OCI-LY7 (cell line): ENCODE measurements at places on chromosomes 16 and 17. TPM values are rescaled to one million over a fixed set of nuclear protein-coding genes. Genes with fewer than 3 reads are reported as not detected.

DNA sequence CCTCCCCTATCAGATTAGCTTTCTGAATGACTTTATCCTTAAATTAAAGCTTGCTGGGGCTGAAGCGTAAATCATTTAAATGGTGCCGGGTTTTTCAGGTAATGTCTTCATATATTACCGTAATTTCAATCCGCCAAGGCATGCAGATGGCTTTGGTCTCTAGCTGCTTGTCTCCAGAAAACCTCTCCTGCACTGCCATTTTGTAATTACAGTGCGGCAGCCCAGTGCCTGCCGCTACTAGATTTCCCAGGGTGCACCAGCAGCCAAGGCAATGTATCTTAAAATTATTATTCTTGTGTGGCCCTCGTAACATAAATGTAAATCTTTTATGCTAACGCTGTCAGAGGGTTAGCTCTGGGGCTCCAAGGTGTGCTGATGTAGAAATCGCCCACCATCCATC is 208.5 kb downstream of the TMEM114 start:
- no peak for DNase-seq

EIF3C gene
- total RNA-seq, result 727 and 840 TPM in 2 replicates

GRCh38 chr17:73228748-73229236 is 32.9 kb downstream of the CPSF4L start:
- no peak for DNase-seq

DNA sequence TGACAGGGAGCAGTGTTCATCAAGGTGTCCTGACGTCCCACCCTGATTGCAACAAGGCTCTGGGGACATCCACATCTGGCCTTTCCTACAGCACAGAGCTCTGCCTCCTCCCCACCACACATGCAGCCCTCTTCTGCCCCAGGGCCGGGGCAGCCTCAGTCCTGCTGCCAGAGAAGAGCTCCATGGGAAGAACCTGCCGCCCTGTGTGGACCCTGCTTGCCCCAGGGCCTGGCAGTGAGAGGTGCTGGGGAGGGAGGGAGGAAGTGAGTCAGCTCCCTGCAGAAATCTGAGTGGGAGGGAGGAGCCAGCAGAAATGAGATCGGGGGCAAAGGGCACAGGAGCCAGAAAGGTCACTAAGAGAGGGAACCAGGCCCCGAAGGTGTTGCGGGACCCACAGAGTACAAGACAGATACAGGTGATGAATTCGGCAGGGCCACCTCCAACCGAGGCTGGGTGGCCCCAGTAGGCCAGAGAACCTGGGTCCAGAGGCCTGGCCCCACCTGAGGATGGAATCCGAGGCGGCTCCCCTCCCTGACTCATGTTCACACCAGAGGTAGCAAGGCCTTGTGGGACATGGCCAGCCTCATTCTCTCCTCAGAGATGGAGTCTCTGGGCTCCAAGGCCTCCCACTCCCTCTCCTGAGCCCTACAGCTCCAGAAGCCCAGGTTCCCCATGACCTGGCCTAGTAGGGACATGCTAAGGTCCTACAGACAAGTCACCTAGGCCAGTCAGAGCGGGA is 24.8 kb downstream of the MYO18A start:
- DNase-seq, result no peak

GRCh38 chr16:49754495-49755312 is 101.2 kb downstream of the ZNF423 start:
- no peak for DNase-seq

DNA sequence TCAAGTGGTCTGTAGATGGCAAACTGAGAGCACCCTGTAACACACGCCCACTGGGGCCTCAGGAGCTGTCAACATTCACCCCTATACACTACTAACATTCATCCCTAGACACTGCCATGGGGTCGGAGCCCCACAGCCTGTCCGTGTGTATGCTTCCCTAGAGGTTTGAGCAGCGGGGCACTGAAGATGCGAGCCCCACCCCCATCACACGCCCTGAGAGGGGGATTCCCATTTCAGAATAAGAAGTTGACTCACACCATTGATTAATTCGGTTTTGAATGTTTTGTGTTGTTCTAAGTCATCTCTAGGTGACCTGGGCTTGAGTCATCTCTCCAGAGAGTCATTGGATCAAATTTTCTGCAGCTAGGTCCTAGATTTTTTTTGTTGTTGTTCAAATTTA is 37.3 kb upstream of the MMD start:
- no peak for DNase-seq

CMTM1 gene
- 10.6 and 10.7 TPM in 2 replicates for total RNA-seq

RAD51D gene
- total RNA-seq, result 35.0 and 40.6 TPM in 2 replicates

GLP2R gene
- total RNA-seq, result not detected in 2 replicates

GRCh38 chr16:69345923-69346322 is 5.7 kb downstream of the TMED6 start:
- DNase-seq, result no peak

KRTAP4-1 gene
- total RNA-seq, result not detected in 2 replicates

GRCh38 chr16:50390914-50391716 is 22.3 kb upstream of the BRD7 start:
- no peak for DNase-seq

- DNase-seq, result no peak
These were observed 524.4 kb upstream of the ZFHX3 start for GRCh38 chr16:73572135-73572828.

DNA sequence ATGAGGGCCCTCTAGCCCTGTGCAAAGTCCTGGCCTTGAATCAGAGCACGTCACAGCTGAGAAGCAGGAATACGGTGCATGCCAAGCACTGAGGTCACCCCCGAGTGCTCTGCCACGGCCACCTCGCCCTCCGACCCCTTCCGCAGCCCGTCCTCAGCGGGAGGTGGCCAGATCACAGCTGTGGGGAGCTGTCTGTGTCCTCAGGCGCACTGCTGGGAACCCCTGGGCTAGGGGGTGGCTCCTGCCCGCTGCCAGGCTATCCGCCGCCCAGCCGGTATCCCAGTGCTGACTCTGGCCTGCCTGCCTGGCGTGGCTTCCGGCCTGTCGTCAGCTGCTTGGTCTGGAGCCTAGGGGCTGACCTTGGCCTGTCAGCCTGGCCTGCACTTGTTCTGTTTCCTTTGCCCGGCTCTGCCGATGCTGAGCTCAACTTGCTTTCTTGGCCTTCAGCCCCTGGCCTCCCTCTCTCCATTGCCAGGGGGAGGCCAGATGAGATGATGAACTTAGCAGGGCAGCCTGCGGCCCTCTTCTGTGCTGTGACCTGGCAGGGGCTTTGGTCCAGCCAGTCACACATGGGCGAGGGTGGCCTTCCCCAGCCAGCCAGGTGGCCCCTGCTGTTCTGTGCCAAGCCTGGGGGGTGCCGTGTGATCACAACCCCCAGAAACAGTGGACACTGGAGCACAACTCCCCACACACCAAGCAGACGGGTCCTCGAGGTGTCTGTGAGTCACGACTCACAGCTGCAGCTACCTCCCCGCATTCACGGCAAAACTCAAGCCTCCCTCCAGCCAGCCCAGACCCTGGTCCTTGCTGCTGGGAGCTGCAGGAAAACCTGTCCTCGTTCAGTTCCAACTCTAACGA is 77.3 kb downstream of the ZDHHC7 start:
- no peak for DNase-seq

- no peak for DNase-seq
These were observed 8.1 kb downstream of the GLIS2 start for GRCh38 chr16:4323845-4324488.

GRCh38 chr17:74116087-74116717 is 87.3 kb upstream of the RPL38 start:
- DNase-seq, result no peak

DNA sequence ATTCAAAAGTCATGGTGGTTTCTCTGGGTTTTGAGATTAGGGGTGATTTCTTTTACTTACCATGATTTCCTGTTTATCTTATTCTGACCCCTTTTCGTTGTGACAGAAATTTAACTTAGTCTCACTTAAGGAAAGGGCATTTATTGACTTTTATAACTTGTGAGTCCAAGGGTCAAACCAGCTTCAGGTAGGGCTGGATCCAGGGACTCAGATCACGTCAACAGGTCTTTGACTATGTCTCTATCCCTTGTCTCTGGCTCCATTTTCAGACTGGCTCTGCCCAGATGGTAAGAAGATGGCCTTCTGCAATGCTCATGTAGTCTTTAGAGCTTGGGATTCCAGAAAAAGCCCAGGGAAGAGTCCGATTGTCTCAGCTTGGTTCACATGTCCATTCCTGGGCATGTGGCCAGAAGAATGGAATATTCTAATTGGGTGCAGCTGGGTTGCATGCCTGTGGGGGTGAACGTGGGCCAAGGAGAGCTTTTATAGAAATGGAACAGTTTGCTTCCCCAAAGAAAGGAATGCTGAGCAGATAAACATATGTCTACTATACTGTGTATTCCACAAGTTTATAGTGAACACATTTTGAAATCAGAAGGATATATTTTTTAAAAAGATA is 13.4 kb downstream of the USP43 start:
- no peak for DNase-seq

DNA sequence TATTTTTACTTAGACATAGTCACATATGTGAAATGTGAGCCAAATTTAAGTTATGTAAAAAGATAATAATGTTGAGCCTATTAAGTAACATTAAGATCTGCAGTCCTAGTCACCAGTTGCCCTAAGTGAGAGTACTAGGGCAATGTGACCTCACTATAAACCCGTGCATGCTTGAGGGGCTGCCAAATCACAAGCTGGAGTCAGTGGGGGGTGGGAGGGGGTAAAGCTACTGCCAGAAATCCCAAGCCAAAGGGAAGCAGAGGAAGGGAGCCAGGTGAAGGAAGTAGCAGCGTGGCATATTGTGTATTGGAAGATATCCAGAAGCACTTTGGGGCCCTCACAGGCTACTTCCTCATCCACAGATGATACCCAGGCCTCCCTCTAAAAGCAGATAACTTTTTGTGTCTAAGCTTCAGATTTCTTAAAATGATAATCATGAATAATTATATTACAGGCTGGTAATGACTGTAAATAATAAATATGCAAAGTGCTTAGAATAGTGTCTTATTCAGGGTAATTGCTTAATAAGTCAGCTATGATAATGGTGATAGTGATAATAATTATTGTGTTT is 134.1 kb downstream of the CA10 start:
- DNase-seq, result no peak

DNA sequence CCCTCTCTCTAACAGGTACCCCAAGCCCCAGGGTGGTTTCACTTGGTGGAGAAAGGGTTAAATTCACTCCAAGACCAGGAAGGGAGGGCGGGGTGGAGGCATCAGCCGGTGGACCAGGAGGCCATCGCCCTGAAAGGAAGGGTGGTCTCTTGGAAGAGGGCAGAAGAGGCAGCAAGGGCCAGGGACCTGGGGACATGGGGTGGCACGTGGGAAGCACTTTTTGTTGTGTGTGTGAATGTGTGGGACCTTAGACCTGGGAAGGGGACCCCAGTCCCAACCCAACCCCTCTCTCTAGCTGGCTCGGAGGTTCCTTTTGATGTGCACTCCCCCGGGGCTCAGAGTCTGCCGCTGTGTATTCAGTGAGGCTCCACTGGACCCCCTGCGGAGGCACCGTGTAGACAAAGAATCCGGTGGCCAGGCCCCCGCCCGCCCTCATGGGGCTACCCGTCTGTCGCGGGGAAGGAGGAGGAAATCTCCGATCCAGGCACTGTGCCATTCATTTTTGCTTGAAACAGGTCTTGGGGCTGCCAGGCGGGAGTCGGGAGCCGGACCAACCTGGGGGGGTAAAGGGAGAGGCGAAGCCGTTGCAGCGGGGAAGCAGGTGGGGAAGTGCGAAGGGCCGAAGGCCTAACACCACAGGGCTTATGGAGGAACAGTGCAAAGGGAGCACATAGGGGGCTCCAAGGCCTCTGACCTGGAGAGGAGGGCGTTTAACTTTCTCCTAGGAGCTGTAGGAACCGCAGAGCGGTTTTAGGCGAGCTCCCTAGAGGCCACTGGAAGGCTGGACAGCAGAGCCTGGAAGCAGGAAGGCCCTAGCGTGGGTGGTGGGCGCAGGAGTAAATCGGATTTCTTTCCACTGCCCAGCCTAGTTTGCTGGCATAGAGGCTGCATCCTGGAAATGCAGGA is 3.2 kb upstream of the WNT3 start:
- no peak for DNase-seq

DNA sequence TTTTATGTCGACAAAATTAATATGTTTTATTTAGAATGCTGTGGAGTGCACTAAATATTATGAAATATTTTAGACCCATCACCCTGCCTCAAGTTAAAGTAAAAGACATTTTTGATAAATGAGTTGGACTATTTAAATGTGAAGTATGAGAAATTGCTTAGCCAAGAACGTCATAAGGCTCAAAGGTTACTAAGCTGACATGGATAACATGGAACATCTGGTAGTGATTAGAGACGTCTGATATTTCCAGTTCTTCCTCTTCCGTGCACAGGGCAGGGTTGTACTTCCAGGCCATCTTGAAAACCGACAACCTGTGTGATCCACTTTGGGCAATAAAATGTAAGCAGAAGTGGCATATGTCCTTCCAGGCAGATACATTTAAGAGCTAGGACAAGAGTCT is 7.2 kb upstream of the CCL8 start:
- no peak for DNase-seq

DNA sequence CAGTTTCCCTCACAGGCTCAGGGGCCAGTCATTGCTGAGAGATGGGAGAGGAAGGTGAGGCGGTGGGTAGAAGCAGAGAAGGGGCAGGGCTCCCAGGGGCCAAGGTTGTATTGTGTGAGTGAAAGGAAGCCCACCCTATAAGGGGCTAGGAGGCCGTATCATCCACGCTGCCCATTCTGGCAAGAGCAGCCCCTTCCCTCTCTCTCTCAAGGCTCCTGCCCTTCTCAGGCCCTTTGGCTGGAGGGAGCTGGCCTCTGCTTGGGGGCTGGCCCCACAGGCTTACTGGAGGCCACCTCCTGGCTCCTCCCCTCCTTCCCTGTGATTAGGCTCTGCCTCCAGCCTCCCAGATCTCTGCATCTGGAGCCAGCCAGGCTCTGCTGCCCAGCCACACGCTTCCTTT is 7.6 kb downstream of the TBKBP1 start:
- DNase-seq, result no peak

GRCh38 chr16:52191531-52192134 is 355.3 kb downstream of the TOX3 start:
- DNase-seq, result peak; percentile 54

- DNase-seq, result no peak
These were observed 30.4 kb downstream of the COX4I1 start for GRCh38 chr16:85829751-85830445.

SOX15 gene
- 0.57 and 0.84 TPM in 2 replicates for total RNA-seq

GRCh38 chr17:11293480-11293879 is 52.5 kb downstream of the SHISA6 start:
- DNase-seq, result no peak

GRCh38 chr16:51759329-51759728 is 608.3 kb upstream of the SALL1 start:
- DNase-seq, result no peak

VPS35L gene
- 59.9 and 65.2 TPM in 2 replicates for total RNA-seq

- DNase-seq, result no peak
These were observed 19.6 kb downstream of the SBK1 start for GRCh38 chr16:28311913-28312312.

- no peak for DNase-seq
These were observed 92.1 kb downstream of the TBC1D16 start for GRCh38 chr17:79943347-79944241.

GRCh38 chr16:2033057-2033908 is 6.6 kb downstream of the NHERF2 start:
- no peak for DNase-seq
